ENCODE measurements at places on chromosomes 13 and 19.

GRCh38 chr13:46006688-46007452 lies 45.7 kb downstream of the ZC3H13 start:
- DNase-seq: no peak

DNA sequence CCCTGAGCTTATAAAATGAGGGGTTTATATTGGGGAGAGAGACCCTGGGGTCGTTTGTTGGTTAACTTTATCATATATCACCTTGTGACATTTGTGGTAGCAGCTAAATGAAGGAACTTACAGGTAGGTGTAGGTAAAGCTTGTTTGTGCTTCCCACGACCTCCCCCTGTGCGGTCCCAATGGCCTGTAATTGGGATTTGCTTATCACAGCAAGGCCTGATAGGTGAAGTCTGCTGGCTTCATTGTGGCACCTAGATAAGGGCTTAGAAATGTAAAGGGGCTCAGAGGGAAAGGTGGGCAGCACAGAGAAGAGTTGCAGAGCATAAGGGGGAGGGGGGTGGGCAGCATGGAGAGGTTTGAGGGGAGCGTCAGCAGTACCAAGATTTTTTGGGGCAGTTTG lies 35.5 kb upstream of the MLNR start:
- DNase-seq: no peak

DNA sequence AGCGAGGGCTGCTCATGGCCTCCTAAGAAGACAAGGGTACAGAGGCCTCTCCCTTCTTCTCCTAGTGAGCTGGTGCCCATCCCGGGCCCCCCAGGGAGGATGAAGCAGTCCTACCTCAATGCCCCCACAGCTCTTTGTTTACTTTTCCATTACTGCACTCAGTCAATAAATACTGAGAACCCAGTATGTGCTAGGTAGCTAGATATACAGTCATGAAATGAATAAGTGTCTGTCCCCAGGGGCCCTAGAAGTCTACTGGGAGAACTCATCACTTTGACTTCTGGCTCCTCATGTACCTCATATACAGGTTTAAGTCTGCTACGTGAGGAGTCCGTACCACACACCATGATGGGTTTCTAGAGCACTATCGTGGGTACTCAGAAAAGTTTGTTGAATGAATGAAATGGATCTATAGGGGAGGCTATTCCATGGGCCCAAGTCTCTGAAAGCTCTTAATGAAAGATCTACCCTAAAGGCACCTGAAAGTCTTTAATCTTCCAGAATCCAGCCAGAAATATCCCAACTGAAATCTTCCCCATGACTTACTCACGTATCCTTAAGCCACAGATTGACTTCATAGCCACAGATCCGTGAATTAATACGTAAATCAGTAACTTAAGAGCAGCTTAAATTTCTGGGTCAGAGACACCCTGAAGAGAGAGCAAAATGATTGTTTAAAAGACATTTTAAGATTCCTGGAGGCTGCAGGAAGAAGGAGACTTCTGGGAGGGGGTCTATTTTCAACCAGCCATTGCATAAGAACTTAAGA lies 51.6 kb upstream of the POMP start:
- DNase-seq: no peak

- DNase-seq: no peak
These were observed 255.1 kb upstream of the SOX21 start for GRCh38 chr13:94967183-94968039.

- no peak for DNase-seq
These were observed 215.6 kb downstream of the TDRD3 start for GRCh38 chr13:60612593-60612992.

DNA sequence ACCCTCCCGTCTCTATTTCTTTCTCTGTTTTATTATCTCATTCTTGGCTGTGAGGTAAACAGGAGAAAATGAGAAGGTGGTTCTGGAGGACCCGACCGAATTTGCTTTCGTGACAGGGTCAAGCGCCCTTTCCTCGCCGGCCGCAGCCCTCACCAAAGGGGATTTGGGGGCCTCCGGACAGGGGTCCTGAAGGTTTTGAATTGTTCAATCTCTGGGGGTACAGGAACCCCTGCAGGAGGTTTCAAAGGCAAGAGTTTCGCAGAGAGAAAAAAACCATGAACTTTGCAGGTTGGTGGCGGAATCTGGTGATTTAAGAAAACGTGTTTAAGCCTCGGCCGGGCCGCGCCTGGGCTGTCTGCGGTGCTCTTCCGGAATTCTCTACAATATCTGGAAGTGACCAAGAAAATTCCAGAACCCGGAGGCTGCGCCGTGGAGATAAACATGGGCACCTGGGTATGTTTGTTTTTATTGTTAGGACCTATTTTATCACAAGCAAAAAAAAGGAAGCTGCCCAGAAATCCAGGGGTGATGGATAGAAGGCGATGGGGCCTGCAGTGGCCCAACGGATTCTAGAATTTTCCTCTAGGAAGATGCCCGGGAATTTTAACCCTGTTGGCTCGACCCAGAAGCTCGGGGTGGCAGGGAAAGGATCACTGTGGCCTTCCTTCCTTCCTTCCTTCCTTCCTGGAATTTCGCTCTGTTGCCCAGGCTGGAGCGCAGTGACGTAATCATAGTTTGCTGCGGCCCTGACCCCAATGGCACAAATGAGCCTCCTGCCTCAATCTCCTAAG lies 14.2 kb upstream of the PTBP1 start:
- no peak for DNase-seq

DNA sequence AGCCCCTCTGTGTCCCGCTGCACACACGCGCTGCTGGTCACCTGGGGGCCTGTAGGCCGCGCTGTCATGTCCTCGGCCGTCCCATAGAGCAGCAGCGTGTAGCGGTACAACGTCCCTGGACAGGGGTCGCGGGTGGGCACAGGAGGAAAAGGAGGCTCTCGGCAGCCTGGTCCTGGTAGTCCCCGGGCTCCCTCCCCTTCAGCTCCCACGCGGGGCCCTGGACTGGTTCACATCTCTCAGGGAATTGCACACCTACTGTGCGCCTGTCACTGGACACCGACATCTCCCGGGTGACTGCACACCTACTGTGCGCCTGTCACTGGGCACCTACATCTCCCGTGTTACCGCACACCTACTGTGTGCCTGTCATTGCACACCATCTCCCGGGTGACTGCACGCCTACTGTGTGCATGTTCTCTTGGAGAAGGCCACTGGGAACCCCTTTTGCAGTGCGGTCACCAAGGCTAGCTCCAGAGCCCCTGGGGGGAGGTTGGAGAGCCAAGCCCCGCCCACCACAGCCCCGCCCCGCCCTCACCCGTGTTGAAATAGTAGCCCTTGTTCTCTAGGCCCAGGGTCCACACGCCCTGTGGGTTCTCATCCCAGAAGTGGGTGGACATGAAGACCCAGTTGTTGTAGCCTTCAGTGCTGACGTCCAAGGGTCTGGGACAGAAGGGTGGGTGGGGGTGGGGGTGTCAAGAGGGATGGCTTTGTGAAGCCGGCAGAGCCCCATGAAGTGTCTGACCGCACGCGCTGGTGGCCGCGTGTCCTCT lies 3.5 kb upstream of the C19orf25 start:
- no peak for DNase-seq

DNA sequence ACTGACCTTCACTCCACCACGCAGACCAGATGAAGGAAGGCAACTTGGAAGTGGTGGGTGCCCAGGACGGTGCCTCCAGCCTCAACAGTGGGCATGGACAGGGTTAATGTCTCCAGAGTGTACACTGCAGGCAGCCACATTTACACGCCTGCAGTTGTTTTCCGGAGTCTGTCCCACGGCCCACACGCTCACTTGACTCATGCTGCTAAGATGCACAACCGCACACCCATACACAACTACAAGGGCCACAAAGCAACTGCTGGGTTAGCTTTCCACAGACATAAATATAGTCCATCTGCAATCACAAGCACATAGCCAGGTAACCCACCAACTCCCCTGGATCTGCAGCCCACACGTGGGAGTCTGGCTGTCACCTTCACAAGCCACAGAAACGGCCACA lies 12.6 kb upstream of the AXL start:
- no peak for DNase-seq

DNA sequence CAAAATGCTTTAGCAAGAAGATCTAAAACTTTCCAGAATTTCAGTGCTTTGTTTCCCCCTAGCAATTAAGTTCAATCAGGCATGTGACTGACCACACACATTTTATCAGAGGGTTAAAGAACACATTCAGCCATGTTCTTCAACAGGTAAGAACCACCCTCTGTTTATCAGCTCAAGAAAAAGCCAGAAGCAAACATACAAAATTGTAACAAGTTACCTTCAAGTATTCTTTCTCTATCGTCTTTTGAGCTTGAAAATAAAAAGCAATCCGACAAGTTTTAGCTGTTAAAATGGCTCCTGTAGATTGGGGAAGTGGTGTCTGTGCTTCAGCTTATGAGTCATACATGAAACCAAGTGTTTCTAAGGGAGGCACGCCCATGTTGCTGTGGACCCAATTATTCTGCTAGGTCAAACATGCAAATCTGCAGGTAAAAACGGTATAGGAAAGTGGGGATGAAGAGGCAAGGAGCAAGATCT lies at the start of gene ELF1:
Gene ELF1, minus strand, starts transcription at position 306 of the 477 bp plus-strand sequence. CDS start 37,262 bp downstream, outside the sequence.
- peak; percentile 38 for DNase-seq

GRCh38 chr19:14544977-14545715 lies 15.8 kb downstream of the TECR start:
- no peak for DNase-seq

DNA sequence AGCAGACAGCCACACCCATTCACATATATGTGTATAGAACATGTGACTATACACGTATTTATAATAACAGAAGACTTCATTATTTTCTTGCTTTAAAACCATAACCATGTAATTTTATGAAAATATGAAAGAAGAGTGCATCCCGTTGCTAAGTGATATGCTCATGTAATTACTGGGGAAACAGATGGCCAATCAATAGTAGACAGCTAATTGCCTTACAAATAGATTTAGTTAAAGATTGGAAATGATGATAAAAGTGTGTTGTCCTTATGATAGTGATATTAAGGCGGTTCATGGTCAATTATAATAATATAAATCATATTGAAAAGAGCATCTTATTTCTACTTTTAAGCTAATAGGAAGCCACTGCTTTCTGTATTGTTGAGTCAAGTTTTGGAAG lies 95.9 kb downstream of the RFC3 start:
- no peak for DNase-seq
